ENCODE measurements at places on chromosomes 1 and 21.

DNA sequence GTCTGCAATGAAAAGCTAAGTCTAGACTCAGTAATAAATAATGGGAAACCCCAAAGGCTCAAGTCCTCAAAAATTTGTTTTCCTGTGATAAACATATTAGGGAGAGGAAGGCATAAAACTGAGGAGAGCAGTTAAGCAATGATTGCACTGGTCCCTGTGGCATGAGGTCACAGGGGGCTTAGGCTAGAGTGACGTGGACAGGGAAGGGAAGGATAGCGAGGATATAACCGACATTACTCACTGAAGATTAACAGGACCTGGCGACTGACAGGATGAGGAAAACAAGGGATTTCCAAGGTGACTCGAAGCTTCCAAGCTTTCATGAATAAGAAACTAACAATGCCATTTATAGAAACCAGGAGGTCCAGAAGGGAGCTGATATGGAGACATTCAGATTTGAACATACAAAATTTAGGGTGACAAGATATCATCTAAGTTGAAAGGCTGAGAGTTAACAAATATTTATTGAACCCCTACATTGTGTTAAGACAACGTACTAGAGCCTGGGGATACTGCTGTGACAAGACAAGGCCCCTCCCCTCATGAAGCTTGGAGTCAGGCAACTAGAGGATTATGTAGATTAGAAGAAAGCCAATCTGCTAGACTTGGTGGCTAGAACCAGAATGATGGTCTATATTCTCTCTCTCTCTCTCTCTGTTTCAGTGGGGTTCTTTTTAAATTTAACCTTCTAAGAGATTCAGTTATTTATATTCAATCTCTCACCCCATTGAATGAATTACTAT is 33.2 kb upstream of the PKN2 start:
- DNase-seq: no peak

DNA sequence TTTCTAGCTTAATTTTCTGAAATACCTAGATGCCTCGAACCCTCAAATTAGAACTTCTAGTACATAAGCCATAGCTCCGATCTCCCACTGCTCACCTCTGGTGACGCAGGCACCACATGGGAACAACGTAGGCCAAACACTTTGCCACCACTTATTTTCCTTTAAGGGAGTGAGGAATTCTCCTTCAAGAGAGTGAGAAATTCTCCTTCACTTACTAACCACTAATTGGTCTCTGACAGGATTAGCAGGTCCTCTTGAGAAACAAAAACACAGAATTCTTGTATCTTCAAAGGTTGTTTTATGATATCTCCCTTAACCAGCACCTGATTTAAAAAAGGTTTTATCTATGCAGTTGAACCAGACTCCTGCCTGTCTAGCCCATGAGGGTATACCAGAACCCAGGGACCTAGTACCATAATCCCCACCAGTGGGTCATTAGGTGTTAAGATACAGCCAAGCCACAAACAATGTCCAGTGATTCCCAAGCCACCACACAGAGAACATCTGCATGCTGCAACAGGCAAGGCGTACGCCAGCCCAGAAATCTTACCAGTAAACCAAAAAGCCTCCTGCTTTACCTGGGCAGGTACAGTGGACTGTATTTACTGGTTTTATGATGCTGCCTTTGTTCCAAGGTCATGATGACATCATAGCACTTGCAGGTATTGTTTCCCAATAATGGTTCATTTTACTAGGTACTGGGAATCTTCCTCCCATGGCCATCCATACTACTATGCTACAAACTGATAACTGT is 20.3 kb upstream of the CXADR start:
- DNase-seq: no peak

DNA sequence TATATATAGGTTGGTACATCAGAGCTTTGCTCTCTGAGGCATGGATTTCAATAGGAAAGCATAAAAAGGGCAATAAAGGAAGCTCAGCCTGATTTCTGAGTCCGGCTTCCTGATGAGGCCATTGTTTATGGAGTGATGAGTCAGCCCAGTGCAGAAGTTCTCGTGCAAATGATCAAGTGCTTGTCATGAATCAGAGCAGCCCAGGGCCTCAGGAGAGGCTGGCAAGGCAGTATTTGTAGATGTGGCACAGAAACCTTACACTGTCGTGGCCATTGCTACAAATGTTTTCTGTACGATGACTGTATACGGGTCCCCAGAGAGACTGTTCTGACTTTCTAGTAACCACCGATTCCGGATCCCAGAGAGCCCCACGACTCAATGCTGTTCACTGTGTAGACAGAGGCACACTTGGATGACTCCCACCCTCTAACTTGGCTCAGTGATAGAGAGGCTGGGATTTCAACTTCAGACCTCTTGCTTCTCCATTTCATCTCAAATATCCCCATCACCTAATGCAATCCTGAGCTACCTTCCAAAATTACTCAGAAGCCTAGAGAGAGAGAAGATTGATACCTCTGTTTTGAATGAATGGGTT is 26.8 kb downstream of the UMODL1 start:
- DNase-seq: peak; percentile 93

DNA sequence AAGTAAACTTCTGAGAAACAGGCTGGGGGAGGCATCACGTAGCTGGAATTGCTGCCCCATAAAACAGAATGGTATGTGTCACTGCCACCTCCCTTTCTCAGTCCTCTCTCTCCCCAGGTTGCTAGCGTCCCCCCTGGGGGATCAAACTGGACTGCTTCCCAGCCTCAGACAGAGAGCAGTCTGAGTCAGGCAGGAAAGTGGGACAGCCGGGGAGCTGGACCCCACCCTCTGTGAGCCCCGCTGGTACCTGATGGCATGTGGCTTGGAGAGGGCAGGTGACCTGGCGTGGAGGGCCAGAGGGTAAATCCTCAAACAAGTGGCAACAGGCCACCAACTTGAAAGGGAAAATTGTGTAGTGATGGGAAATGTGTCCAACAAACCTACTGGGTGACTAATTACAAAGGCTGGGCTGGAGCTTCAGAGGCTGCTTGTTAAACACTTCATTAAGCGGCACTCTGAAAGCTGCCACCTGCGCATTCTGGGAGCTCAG is 1.0 kb upstream of the SFN start:
- no peak for DNase-seq

DNA sequence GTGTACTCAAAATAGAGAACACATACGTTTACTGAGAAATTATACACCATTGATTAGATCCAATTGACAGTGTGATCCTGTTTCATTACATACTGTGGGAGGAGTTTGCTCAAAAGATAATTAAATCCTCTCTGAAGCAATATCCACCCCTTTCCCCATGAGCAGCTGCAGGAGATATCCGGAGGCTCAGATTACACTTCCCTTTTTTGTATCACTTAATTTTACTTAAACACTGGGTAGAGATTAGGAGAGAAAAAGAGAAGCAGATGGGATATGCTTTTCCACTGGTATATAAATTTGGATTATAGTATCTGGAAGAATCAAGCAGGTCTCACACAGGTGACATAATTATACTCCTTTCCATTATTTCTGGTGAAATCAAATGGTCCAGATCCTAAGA is 333.3 kb upstream of the ZRANB2 start:
- DNase-seq: no peak

- DNase-seq: no peak
Measured at GRCh38 chr1:38269923-38270848, 223.6 kb upstream of the POU3F1 start.

- DNase-seq: no peak
Measured at GRCh38 chr1:30758785-30759380, 1.3 kb upstream of the LAPTM5 start.

DNA sequence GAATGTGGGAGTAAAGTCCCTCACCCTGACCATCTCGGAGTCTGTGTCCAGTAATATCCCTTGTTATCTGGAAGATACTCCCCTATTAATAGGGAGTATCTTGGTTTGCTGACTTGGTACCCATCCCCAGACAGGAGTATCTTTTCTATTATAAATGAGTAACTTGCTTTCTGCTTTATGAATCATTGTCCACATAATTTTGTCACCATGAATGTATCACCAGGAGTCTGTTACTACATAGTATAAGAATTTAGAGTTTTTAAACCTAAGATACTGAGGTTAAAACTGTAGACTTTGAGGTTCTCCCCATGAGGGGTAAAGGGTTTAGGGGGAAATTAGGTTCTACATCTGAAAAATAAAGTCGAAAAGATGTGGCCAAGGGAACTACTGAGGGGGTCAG is 175.6 kb downstream of the FCRL5 start:
- no peak for DNase-seq

GRCh38 chr1:56452027-56453011 is 127.0 kb downstream of the PLPP3 start:
- no peak for DNase-seq

DNA sequence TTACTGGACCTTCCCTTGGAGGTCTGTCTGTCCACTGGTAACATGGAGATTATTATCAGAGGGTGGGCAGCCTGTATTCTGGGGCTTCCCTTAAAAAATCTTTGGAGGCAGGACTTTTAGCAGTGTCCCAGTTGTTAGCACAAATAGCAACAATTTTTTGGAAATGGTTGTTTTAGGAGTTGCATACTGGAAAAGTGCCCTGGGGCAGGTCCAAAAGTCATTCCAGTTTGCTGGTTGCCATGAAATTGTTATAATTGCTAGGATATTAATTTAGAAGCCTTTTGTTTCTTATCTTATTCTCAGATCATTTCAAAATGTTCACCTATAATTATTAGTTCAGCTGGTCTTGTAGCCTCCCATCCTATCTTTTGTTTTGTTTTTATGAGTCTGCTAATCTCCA is 71.0 kb downstream of the PTGS2 start:
- DNase-seq: no peak

DNA sequence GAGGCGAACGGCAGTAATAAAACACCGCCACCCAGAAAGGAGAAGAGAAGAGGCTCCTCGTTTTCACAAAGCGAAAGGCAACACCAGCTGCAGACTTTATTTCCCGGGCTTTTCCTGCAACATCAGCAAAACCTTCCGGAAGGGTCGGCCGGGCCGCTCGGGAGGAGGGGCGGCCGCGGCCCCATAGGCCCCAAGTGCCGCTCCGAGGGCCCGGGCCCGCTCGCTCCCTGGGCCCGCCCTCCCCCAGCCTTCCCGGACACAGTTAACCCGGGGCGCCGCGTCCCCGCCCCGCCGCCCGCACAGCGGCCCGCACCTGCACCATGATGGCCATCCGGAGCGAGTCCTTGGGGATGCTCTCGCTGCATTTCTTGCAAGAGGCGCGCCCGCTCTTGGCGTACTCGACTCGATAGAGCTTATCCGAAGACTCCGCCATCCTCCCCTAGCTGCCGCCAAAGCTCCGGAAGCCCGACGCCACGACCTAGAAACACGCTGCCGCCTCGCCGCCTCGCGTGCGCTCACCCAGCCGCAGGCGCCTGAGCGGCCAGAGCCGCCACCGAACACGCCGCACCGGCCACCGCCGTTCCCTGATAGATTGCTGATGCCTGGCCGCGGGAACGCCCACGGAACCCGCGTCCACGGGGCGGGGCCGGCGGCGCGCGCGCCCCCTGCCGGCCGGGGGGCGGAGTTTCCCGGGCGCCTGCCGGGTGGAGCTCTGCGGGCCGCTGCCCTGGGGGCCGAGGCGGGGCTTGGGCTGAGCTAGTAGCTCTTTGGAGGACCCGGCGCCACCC is at the start of gene PARP1:
Gene PARP1 (minus strand): TSS at position 597 of the 788 bp plus-strand sequence. CDS start 164 bp downstream, at position 433.
- peak; percentile 27 for DNase-seq

- DNase-seq: no peak
Measured at GRCh38 chr1:28322194-28322593, 6.6 kb upstream of the MED18 start.

DNA sequence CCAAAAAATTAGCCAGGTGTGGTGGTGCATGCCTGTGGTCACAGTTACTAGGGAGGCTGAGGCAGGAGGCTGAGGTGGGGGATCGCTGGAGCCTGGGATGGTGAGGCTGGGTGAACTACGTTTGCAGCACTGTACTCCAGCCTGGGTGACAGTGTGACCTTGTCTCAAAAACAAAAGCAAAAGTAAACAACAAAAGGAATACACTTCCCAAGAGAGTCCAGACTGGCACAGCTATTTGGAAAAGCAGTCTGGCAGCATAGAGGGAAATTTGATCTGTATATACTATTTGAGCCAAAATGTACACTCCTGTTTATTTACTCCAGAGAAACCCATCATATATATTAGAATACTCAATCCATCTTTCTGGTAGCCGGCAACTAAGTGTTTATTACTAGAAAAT is 107.0 kb upstream of the HMCN1 start:
- DNase-seq: no peak

DNA sequence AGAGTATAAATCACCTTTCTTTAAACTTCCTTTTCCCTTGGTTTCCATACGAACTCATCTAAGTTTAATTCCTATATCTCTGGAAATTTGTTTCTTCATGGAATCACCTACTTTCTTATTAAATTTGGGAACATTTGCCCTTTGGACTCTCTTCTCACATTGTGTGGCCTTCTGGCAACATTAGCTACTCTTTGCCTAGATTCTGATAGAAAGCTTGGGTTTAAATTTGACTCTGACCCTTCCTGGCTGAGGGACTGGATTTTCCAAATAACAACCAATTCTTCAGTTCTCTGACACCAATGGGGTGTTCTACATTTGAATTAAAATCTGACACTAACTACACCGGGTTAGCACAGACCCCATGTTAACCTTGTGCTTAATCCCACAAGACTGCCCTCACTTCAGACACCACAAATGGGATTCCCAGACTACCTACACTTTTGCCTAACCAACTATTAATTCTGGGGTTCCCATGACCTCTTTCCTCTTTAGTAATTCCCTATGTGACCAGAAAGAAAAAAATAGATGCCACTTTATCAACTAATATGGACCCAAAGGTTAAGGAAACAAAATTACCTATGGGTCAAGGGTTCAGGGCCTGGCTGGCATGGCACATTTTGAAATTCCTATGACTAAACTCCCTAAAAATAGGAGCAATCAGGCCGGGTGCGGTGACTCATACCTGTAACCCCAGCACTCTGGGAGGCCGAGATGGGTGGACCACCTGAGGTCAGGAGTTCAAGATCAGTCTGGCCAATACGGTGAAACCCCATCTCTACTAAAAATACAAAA is 9.7 kb upstream of the THEM4 start:
- DNase-seq: no peak

- DNase-seq: no peak
Measured at GRCh38 chr1:87501738-87502137, 173.1 kb downstream of the LMO4 start.

Data from pulmonary artery endothelial cell (primary cell).